ENCODE measurements at places on chromosomes 13 and 19.

DNA sequence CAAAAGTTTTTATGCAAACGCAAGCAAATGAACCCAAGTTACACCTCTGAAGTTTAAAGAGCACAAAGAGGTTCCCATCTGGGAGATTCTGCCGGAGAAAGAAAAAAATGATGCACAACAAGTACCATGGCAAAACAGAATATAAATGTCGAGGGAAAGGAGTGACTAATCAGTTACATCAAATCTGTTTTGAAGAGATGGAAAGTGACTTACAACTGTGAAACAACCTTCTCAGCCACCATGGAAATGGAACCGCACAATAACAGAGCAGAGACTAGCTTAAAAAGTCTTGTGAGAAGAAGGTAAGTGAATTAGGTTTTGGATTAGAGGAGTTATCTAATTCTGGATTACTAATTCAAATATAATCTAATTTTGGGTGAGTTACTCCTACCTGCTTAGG is 2.4 kb downstream of the HSPH1 start:
- DNase-seq = no peak

DNA sequence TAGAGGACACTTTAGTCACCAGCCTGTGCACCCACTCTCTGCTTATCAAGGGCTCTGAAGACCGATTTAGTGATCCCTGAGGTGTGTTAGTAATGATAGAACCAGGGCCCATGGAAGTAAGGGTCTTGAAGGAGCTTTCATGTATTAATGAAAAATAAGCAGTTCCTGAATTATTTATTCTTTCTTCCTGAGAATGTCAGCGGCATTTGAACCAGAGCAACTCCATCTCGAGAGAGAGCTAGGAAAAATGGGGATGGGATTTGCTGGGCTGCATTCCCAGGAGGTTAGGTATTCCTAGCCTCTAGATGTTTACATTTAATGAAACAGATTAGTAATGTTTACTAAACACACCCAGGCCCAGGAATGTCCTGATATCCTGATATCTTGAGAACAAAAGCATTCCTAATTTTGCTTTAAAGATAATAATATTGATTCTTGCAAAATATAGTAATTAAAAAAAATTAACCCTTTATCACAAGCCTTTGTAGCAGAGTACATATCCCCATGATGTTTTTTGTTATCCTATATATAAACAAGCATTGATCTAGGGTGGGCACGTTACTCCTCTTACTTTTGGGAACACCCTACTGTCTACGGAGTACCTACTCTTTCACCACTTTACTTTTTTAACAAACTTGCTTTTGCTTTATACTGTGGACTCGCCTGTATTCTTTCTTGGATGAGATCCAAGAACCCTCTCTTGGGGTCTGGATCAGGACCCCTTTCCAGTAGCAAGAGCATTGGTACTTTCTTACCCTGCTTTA is 63.1 kb downstream of the COG3 start:
- no peak for DNase-seq

DNA sequence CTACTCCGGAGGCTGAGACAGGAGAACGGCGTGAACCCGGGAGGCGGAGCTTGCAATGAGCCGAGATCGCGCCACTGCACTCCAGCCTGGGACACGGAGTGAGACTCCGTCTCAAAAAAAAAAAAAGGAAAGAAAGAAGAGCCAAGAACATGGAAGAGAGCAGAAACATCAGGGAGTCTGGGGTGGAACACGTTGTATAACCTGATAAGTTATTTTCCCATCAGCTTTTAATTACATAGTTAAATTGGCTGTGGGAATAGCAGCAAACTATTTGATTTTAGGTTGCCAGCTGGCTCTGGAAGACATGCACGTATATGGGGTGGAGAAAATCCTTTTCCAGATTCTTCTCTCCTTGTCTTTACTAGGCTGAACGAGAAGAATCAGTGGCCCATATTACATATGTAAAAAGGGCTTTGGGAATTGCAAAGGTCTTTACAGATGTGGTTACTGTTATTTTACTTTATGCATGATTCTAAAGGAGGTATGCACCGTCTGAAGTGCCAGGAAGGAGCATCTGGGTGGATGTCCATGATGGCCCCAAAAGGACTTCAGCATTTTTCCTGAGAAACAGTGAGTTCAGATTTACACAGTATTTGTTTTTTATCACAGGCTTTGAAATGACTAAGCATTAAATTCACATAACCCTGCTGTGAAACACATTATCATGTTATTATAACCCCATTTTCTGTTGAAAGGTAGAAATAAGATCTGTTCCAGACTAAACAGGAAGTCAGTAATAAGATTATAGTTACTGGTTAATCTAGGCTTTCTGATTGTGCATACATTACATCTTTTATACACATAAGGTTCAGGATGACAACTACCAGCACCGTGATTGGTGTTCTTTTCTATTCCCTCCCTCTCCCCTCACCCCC is 4.6 kb upstream of the NAA16 start:
- no peak for DNase-seq

DNA sequence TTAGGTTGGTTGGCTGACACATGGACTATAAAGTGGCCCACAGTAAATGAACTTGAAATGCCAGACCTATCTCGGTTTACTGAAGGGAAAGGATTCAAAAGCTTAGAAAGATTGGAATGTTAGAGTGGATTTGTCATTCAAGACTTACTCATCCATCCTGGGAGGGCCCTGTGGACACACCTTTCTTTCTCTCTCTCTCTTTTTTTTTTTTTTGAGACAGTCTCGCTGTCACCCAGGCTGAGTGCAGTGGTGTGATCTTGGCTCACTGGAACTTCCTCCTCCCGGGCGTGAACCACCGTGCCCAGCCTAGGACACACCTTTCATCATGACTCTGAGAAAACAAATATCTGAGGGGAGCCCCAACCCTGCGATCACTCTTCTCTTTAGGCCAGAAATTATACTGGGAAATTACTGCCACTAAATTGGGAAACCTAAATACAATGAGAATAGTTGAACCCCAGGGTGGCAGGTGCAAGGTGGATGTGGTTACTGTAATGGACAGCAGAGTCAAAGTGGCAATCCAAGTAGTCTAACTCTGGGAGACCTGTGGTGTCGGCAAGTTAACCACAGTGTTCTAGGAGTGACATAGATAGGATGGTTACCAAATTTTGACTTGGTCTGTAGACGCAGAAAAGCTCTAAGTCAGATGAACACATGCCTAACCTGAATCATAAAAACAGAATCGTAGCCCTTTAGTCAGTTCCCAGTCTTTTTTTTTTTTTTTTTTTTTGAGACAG is 47.1 kb upstream of the ZMYM5 start:
- DNase-seq = no peak

GRCh38 chr13:113096745-113097305 is 8.8 kb upstream of the F7 start:
- DNase-seq = no peak

DNA sequence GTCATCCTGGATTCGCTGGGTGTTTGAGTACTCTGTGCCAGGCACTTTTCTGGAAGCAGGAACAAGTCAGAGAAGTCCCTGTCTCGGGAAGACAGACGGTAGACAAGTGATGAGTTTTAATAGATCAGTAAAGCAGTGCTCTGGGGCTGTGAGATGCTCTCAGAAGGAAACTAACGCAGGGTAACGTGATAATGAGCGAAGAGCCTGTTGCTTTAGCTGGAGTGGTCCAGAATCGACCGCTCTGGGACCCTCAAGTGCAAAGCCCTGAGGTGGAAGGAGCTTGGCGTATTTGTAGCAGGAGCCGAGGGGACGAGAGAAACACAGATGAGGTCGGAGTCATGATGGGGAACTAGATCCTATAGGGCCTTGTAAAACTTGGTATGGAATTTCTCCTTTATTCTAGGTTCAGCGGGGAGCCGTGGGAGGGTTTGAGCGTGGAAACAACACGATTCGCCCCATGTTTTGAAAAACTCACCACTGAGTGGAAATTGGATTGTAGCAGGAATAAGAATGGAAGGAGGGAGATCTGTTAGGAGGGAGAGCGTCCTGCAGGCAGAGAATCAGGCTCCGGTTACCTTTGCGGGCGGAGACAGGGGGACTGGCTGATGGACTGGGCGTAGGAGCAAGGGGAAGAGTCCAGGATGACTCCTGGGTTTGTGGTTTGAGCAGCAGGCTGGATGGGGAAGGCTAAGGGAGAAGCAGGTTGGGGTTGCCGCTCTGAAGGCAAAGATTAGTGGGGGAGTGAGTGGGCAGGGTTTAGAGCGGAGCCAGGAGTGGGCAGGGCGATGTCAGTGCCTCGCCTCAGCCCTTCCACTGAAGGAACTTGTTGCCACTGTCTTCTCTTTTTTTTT is 763 bp downstream of the POLD1 start:
- no peak for DNase-seq

- DNase-seq = no peak
Measured at GRCh38 chr13:37295071-37295470, 189.6 kb upstream of the CSNK1A1L start.

GRCh38 chr13:110168999-110169933 is 137.7 kb downstream of the COL4A1 start:
- DNase-seq = no peak

- no peak for DNase-seq
Measured at GRCh38 chr19:15672580-15673175, at the start of gene CYP4F12. CYP4F12 (plus strand) TSS chr19:15673087; CDS start chr19:15673530, 443 bp downstream.

DNA sequence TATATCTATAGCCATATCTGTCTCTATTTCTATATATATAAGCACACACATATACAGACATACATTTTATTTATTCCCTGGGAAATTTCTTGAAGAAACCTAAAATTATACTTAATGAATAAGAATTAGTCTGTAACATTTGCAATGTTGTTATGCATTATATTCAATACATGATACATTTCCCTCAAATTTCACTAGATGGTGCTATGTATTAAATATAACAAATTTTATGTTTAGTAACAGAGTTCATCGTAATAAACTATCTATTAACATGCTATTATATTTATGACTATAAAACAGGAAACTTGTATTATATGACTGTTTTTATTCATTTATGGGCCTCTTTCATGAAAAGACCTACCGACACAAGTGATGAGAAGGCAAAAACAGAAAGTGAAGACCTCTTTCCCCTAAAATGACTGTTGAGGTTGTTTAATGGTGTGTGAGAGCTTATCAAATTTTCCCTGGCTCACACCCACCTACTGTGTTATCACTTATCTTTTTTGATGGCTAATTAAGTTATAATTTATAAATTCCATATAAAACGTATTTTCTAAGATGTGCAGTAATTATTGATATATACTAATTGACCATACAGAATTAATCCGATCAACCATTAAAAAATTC is 881.9 kb downstream of the SLITRK6 start:
- no peak for DNase-seq

DNA sequence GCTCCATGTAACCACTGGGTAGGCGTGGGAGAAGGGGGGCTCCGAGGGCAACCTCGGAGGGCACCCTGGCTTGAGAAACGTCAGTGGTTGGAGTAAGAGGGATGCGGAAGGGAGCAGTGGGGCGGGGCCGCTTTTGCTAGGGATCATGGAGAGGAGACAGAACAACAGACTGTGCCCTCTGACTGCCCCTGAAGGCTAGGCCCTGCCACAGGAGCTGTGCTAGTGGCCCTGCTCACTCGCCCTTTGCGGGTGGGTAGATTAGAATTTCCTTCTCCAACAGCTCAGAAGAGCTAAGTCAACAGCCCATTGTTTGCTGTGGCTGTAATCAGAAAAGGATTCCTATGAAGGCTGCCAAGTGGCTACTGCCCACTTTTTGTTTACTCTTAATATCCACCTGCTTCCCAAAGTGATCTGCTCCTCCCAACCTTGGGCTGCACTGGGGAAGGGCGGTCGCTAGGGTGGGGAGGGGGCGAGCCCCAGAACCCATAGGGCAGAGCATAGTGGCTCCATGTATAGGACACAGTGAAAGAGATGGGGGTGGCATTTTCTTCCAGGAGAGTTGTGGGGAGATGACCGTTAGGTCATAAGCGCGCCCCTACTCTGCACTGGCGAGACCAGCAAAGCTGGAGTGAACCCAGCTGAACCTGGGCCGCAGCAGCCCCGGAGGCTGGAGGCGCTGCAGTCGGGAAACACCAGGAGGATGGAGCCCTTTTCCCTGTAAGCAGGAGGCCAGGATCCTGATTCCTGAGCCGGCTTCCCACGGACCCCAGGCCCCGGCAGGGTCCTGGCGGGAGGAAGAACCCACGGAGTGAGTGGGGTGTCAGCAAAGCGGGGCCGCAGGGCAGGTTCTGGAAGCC is 1.9 kb upstream of the C1QTNF9 start:
- DNase-seq = no peak
